Mammary microvascular endothelial cell (primary cell): ENCODE measurements at places on chromosomes 3 and 15. TPM values are rescaled to one million over a fixed set of nuclear protein-coding genes. Genes with fewer than 3 reads are reported as not detected.

GOLGA8R gene
- 0.20 TPM in 1 of 2 replicates, not detected in the other for total RNA-seq

TRH gene
- total RNA-seq, result not detected in 2 replicates

CCDC71 gene
- 25.3 and 31.4 TPM in 2 replicates for total RNA-seq

THAP10 gene
- total RNA-seq, result 4.5 and 5.8 TPM in 2 replicates

TP63 gene
- total RNA-seq, result not detected in 2 replicates

CCK gene
- not detected in 2 replicates for total RNA-seq

CCR8 gene
- total RNA-seq, result not detected in 2 replicates

CCR9 gene
- not detected in 2 replicates for total RNA-seq

ZBTB47 gene
- total RNA-seq, result 11.6 and 11.7 TPM in 2 replicates

GOLGA6B gene
- total RNA-seq, result not detected in 2 replicates
